Activated naive CD4-positive, alpha-beta T cell (primary cell): ENCODE measurements at places on chromosomes 7 and 10.

- no peak for DNase-seq
Observed at GRCh38 chr7:94449151-94449725, 54.5 kb downstream of the COL1A2 start.

DNA sequence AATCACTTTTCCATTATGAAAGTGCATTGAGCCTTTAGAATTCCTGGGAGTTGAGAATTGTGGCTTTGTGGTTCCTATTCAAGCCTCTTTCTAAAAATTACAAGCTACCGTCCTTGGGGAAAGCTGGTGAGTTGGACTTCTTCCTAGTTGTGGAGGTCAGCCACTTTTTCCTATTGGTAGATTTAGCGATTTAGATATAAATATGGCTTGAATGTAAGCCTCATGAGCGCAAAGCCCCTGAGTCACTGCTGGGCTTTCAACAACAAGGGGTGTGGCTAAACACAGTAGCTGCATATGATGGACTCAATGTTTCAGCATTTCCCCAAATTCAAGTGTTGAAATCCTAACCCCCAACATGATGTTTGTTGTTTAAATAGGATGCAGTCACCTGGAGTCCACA, 150.0 kb upstream of the IGFBP3 start:
- DNase-seq, result no peak

DNA sequence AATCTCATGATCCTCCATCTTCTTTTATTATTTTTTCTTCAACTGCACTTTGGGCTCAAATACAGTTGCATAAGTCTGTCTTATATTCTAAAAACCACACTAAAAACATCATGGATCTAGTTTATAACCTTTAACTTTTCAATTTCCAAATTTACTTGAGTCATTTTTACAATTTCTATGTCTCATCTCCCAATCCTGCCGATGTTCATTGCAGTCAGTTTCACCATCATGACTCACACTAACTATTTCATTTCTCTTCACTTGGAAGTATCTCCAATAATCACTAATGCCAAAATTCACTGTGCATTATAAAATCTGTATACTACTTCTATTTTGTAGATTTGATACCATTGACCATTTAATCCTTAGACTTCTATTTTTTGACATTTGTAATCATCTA, 806.9 kb upstream of the SORCS1 start:
- no peak for DNase-seq

GRCh38 chr10:3417096-3417495, 244.5 kb upstream of the PITRM1 start:
- no peak for DNase-seq

GRCh38 chr10:79468015-79468560, 22.7 kb upstream of the ZCCHC24 start:
- no peak for DNase-seq

DNA sequence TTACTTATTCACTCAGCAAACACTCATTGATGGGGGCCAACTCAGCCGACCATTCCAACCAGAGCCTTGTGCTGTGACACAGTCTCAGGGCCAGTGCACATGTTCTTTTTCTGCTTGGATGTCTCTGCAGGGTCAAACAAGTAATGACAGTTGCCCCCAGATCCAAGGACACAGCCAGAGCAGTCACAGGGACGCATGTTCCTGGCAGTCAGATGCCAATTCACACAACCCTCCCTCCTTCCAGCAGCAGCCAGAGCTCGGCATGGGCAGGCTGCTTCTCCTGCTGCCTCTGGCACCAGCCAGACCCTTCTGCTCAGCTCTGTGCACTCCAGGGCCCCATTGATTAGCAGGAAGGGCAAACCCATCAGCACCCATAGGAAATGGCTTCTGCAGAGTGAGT, 20.3 kb downstream of the DRGX start:
- no peak for DNase-seq
